Activated T-helper 1 cell treated with anti-CD3 and anti-CD28 coated beads, Interleukin-2, amount 50 U/mL, for 16 hours (primary cell): ENCODE measurements at places on chromosomes 3 and 15.

- DNase-seq, result no peak
Observed at GRCh38 chr3:67093305-67093704, 95.2 kb downstream of the KBTBD8 start.

GRCh38 chr3:73601481-73601880, 23.3 kb downstream of the PDZRN3 start:
- DNase-seq, result no peak

DNA sequence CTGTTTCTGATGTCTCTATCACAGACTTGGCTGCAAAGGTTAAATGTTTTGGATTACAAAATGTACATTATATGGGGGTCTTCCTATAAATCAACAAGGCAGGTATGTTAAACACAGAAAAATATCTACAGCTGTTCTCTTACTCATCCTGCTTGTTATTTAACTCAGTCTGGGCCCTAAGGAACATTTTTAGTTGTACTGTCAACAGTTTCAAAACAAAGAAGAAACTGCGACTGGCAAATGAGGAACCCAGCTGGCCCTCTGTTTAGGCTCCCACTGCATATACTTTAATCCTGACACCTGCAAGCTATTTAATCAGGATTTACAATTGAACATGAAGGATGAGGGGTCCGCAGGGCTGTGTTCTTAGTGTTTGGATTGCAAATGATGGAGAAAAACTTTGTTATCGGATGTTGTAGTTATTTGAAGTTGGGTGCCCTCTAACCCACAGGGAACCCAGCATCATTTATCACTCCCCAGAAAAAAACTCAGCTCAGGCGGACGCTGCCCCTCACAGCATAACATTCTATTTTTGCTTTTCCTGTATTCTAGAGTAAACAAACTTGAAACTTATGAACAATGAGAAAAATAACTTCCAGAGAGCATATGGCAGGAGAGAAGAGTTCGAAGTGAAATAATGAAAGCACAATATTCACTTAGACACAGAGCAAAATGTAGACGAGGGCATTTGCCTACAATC, 91.2 kb downstream of the POLR2M start:
- no peak for DNase-seq

DNA sequence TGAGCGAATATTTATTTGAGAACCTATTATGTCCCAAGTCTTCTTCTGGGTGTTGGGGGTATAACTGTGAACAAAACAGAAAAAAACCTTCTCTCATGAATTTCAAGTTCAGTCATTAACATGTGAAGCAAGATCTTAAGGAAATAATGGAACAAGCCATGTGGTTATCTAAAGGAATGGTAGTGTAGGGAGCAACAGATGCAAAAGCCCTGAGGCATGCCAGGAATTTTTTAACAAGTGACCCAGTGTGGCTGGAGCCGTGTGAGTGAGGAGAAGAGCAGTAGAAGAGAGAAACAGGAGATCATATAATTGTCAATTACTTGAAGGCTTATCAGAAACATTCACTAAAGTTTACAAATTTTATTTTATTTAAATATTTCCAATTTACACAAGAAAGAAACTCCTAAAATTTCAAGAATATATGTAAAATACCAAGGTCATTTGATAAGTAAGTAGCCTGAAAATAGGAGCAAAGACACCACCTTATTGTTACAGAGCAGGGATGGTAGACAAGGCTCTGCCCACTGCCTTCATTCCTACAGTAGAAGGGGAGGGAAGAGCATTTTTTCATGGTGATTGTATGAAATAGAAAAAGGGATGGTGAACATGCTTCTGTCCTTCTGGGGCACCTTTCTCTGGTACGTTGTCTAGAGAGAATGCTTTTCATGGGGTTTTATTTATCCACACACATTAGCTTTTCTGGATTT, 345.1 kb downstream of the PLOD2 start:
- DNase-seq, result no peak

GRCh38 chr3:18847583-18848197, 300.6 kb upstream of the KCNH8 start:
- DNase-seq, result no peak

- no peak for DNase-seq
Observed at GRCh38 chr3:102301155-102301880, 133.5 kb upstream of the ZPLD1 start.
